Adrenal gland (tissue), 19 donors: ENCODE measurements at places on chromosomes 11 and 22.

DNA sequence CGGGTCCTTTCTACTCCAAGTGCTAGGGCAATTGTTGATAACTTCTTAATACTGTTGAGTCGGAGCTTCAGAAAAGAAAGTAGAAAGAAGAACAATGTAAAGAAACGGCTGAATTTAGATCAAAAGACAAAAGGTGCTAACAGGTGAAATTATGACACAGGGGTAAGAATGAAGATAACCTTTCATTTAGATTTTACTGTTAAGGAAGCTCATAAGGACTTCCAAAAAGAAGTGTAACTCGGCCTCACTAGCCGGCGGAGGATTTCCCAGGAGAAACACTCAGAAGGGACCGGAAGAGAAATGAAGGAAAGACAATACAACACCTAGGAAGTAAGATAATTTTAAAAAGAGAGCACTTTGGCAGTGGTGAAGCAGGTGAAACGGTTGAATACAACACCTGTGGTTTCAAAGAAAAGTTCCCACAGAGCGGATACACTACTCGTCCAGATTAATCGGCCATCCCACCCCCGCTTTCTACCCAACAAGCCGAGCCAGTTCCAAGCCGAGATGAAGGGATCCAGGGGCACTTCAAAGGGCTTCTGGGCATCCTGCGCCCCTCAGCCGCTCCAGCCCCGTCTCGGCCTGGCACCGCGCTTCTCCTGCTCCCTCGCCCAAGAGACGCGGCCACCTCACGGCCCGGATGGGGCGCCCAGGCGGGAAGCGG is 737 bp downstream of the PPP2R1B start:
- no peak for DNase-seq

DNA sequence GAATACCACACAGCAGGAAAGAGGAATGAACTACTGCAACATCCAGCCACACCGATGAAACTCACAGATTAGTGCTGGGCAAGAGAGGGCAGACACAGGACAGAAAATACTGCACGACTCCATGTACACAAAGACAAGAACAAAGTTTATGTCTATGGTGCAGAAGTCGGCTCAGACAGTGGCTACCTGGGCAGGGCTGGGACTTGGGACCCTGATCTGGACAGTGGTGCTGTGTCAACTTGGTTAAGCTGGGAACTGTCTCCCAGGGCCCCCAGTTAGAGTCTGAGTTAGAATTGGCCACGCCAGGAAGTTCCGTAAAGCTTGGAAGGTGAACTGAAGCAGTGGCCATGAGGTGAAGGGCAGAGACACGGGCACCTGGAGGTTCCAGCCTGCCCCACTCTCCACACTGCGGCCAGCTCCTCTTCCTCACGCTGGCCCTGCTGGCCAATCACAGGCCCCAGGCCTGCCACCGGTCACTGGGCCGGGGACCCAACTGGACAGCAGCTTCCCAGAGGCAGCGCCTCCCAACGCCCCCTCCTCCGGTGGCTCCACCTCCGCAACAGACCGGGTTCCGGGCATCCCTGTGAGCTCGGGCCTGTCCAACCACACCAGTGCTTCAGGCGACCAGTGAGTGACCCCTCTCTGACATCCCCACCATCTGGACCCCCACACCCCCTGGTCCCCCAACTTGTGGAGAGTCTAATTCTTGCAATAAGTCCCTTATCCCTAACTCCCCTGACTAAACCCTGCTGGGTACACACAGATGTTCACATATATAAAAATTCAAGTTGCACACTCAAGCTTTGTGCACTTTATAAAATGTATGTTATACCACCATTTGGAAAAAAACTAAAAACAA is 93.7 kb downstream of the MICAL3 start:
- DNase-seq, result no peak

- DNase-seq, result no peak
These were observed 21.2 kb downstream of the CSF2RB start for GRCh38 chr22:36934418-36935312.

DNA sequence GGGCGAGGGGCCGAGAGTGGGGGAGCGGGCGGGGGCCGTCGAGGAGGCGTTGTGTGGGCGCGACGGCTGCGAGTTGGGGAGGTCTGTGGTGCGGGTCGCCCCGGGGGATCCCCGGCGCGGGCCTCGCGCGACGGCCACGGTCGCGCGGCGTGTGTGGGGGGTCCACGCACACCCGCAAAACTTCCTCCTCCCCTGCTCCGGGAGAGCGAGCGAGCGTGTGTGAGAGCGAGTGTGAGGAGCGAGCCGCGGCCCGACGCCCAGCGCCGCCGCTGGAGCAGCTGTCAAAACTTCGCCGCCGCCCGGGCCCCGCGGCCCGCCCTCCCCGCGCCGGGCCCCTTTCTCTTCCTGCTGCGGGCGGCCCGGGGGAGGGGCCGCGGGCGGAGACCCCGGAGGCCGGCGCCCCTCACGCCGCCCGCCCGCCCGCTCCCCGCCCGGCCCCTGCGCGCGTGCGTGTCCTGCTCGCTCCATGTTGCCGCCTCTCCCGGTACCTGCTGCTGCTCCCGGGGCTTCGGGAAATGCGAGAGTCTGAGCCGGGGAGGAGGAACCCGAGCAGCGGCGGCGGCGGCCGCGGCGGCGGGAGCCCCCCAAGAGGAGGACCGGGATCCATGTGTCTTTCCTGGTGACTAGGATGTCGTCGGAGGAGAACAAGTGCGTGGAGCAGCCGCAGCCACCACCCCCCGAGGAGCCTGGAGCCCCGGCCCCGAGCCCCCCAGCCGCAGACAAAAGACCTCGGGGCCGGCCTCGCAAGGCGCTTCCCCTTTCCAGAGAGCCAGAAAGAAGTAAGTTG is 9.0 kb upstream of the CCT8L2 start:
- no peak for DNase-seq

- DNase-seq, result no peak
These were observed 16.9 kb upstream of the PEX26 start for GRCh38 chr22:18060646-18061620.

GRCh38 chr11:79830446-79830845 is 389.6 kb upstream of the TENM4 start:
- DNase-seq, result no peak

- DNase-seq, result no peak
These were observed 1589.4 kb upstream of the TENM4 start for GRCh38 chr11:81030186-81030585.

- DNase-seq, result peak; percentile 9
These were observed 8.1 kb upstream of the ANKRD13D start for GRCh38 chr11:67280788-67281551.

DNA sequence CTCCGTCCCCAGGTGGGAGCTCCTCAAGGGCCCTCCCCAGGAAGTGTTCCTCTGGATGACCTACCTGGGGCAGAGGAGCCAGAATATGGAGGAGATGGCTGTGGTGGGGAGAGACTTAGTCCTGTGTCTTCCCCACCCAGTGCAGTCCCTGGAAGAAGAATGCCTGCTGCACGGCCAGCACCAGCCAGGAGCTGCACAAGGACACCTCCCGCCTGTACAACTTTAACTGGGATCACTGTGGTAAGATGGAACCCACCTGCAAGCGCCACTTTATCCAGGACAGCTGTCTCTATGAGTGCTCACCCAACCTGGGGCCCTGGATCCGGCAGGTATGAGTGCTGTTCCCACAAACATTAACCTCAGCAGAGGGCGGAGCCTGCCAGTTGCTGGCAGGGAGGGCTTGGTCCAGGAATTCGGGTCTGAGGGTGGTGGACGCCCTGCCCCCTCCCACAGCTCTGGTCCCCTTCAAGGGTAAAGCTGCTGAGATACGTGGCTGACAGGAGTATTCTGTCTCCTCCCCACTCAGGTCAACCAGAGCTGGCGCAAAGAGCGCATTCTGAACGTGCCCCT is 3.4 kb downstream of the FOLR3 start:
- no peak for DNase-seq
